ENCODE measurements at places on chromosomes 13 and 19.

- DNase-seq = no peak
Measured at GRCh38 chr13:48682436-48682835, 28.7 kb downstream of the CYSLTR2 start.

DNA sequence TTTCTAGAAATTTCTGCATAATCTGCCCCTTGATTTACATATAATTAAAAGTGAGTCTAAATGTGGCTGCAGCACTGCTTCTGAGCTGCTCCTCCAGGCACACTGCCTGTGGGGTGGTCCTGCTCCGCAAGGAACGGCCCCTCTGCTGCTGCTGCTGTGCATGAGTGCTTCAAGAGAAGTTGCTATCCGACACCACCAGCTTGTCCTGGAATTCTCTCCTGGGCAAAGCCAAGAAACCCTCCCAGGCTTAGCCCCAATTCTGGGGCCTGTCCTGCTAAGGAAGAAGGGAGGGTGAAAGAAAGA, 7.5 kb upstream of the PDCD5 start:
- no peak for DNase-seq

- no peak for DNase-seq
Measured at GRCh38 chr13:20119960-20120359, 40.9 kb downstream of the GJA3 start.

DNA sequence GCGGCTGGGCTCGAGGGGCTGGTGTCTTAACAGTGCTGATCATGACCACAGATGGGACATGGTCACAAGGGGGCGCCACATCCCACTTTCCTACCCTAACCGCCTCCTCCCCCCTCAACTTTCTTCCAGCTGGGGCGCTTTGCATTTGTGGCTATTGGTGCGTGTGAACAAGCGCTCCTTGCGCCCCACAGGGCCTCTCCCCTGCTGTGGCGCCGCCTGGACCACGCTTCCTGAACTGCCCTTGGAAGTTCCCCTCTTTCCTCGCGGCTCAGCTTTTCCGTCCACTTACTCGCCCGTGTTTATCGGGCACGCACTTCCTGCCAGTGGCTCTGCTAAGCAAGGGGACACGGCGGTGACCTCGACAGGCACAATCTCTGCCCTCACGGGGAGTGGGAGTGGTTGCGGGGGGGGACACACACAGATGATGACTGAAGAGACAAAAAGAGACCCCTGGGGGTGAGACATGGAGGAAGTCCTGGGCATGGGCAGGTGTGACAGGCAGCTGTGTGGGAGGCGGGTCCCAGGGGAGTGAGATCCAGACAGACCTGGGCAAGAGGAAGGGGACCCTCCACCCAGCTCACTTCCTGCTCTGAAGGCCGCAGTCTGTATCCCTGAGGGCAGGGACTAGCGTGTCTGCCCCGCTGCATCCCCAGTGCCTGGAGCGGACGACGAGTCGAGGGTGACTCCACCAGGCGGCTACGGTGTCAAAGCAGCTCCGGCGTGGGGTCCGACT, 40.3 kb downstream of the ZNF787 start:
- peak; percentile 12 for DNase-seq

GRCh38 chr19:38538793-38539528, 78.8 kb downstream of the MAP4K1 start:
- no peak for DNase-seq

GRCh38 chr19:10521461-10522171, 4.4 kb upstream of the S1PR5 start:
- DNase-seq = no peak

GRCh38 chr19:51079481-51080110, 3.1 kb downstream of the KLK14 start:
- DNase-seq = no peak

- DNase-seq = no peak
Measured at GRCh38 chr19:29492769-29493168, 33.0 kb upstream of the VSTM2B start.

- no peak for DNase-seq
Measured at GRCh38 chr19:3981736-3982681, 3.3 kb downstream of the EEF2 start.

- DNase-seq = no peak
Measured at GRCh38 chr19:491146-491741, 5.0 kb upstream of the MADCAM1 start.

Measured in AG04449 (cell line).